ENCODE measurements at places on chromosomes 2 and 18. TPM values are rescaled to one million over a fixed set of nuclear protein-coding genes. Genes with fewer than 3 reads are reported as not detected.

- no peak for DNase-seq
- H3K4me3 ChIP-seq: no peak overlapping the region
- H3K27me3 ChIP-seq: no peaks in the 10 kb centered on the region
- no peak overlapping the region for H3K27ac ChIP-seq
These were observed 59.8 kb downstream of the NDUFA10 start for GRCh38 chr2:239965318-239965717.

DNA sequence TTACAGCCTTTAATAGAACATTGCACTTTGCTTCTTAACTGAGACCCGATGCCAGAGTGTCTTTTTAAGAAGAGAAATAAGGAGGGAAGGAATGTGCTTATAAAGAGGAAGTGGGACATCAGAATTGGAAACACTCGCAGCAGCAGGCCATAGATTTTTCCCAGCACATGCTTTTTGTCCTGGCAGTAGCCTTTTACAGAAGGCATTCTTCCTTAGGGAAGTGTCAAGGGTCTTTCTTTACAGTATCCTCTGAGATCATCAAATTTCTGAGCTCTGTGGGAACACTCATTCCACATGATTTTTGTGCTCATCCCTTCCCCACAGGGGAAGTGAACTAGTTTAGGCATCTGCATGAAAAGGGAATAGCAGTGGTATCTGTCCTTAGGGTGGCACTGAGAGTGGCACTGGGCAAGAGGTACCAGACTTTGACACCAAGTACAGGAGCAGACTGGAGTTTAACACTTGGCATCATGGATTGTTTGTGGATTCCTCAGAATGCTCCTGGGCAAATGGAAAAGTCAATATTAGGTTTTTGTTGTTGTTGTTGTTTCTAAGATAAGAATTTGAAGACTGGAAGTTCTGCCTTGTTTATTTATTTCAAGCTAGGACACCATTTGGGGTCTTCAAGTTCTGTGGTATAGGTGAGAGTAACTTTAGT, 4.1 kb downstream of the MYO1B start:
- no peaks in the 10 kb centered on the region for H3K27me3 ChIP-seq
- DNase-seq: no peak
- no peak overlapping the region for H3K4me3 ChIP-seq
- H3K27ac ChIP-seq: peak overlapping the region; percentile 20
- H3K4me1 ChIP-seq: no peaks in the 10 kb centered on the region

- H3K27ac ChIP-seq: no peak overlapping the region
- no peaks in the 10 kb centered on the region for H3K36me3 ChIP-seq
- no peak for DNase-seq
- no peaks in the 10 kb centered on the region for H3K4me1 ChIP-seq
- H3K27me3 ChIP-seq: no peaks in the 10 kb centered on the region
These were observed 36.2 kb downstream of the MAL start for GRCh38 chr2:95061601-95062183.

DNA sequence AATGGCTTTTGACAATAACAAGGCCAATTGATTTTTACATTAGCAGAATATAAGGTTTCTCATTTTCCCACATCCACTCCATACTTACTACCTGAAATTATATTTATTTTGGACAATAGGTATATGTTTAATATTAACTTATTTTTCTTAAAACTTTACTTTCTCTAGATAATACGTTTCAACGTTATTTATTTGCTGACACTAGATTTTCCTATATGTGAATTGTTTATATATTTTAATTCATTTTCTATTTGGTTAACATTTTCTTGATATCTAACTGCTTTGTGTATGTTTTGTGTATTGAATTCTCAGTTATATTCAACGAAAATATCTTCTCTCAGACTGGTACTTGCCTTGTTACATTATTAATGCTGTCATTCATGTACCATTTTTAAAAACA, 199.9 kb upstream of the TMEFF2 start:
- H3K27ac ChIP-seq: no peak overlapping the region
- H3K27me3 ChIP-seq: no peaks in the 10 kb centered on the region
- no peaks in the 10 kb centered on the region for H3K36me3 ChIP-seq
- H3K4me1 ChIP-seq: no peaks in the 10 kb centered on the region
- no peak overlapping the region for H3K4me3 ChIP-seq

GRCh38 chr18:658947-659533, 1.6 kb downstream of the TYMS start:
- no peak overlapping the region for H3K4me3 ChIP-seq
- no peak for DNase-seq
- no peak overlapping the region for H3K27ac ChIP-seq
- H3K36me3 ChIP-seq: no peaks in the 10 kb centered on the region
- H3K4me1 ChIP-seq: no peaks in the 10 kb centered on the region
- no peaks in the 10 kb centered on the region for H3K27me3 ChIP-seq

- peak overlapping the region; percentile 76 for H3K27ac ChIP-seq
- DNase-seq: no peak
- H3K4me1 ChIP-seq: no peaks in the 10 kb centered on the region
- H3K27me3 ChIP-seq: no peaks in the 10 kb centered on the region
- H3K36me3 ChIP-seq: no peaks in the 10 kb centered on the region
These were observed 61.8 kb downstream of the FMNL2 start for GRCh38 chr2:152396763-152397162.

- H3K4me1 ChIP-seq: no peaks in the 10 kb centered on the region
- H3K27me3 ChIP-seq: no peaks in the 10 kb centered on the region
- no peak overlapping the region for H3K27ac ChIP-seq
- H3K4me3 ChIP-seq: no peak overlapping the region
- no peaks in the 10 kb centered on the region for H3K36me3 ChIP-seq
- DNase-seq: no peak
These were observed 145.1 kb upstream of the CDH19 start for GRCh38 chr18:66749030-66749429.

DNA sequence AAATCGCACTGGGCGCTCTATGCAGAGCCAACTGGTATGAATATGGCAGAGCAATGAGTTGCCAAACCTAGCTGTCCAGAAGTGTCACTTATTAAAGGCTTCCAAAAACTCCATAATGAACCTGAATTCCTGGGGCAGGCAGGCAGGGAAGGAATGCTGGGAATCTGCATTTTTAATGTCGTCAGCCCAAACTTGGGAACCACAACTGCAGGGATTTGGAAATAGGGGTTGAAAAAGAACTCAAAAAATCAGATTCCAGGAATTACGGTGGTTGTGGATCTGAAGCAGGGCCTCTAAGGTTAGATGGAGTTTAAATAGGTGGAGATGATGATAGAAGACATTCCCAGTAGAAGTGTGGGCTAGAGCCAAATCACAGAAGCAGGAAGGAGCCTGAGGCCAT, 15.0 kb downstream of the NCKAP5 start:
- H3K4me1 ChIP-seq: no peaks in the 10 kb centered on the region
- no peak overlapping the region for H3K4me3 ChIP-seq
- H3K27ac ChIP-seq: no peak overlapping the region
- no peaks in the 10 kb centered on the region for H3K27me3 ChIP-seq
- no peak for DNase-seq

- no peak for DNase-seq
- H3K4me3 ChIP-seq: no peak overlapping the region
- no peak overlapping the region for H3K27ac ChIP-seq
- no peaks in the 10 kb centered on the region for H3K4me1 ChIP-seq
- no peaks in the 10 kb centered on the region for H3K27me3 ChIP-seq
These were observed 159.3 kb upstream of the SLC8A1 start for GRCh38 chr2:40611196-40611595.

DNA sequence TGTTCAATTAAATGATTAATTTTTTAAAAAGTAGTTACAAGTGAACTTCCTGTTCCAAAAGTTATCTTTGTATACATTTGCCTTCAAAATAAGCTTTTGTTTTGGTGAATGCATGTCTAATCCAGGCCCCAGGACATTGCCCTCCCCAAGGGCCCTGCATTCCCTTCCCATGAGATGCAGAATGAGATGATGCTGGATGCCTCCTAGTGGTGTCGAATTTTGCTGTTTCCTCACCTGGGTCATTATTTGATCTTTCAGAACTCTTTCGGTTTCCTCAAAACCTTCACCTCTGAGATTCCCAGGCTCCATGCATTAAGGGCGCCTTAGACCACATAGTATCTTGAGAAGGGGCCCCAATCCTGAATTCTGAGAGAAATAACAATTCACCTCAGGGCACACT, 728.8 kb downstream of the CNTNAP5 start:
- no peak for DNase-seq
- H3K4me1 ChIP-seq: no peaks in the 10 kb centered on the region
- H3K4me3 ChIP-seq: no peak overlapping the region
- no peaks in the 10 kb centered on the region for H3K27me3 ChIP-seq
- no peaks in the 10 kb centered on the region for H3K36me3 ChIP-seq
- H3K27ac ChIP-seq: no peak overlapping the region

DNA sequence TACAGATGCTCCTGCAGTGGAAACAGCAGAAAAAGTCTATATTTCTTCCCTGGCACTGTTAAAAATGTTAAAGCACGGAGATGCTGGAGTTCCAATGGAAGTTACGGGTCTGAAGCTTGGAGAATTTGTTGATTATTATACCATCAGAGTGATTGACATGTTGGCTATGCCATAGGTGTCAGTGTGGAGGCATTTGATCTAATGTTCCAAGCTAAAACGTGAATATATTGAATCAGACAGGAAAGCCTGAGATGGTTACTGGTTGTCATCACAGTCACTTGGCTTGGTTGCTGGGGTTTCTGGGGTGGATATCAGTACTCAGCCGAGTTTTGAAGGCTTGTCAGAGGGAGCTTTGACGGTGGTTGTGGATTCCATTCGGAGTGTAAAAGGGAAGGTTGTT, 262.9 kb upstream of the CNTNAP5 start:
- no peak overlapping the region for H3K4me3 ChIP-seq
- no peak for DNase-seq

DNA sequence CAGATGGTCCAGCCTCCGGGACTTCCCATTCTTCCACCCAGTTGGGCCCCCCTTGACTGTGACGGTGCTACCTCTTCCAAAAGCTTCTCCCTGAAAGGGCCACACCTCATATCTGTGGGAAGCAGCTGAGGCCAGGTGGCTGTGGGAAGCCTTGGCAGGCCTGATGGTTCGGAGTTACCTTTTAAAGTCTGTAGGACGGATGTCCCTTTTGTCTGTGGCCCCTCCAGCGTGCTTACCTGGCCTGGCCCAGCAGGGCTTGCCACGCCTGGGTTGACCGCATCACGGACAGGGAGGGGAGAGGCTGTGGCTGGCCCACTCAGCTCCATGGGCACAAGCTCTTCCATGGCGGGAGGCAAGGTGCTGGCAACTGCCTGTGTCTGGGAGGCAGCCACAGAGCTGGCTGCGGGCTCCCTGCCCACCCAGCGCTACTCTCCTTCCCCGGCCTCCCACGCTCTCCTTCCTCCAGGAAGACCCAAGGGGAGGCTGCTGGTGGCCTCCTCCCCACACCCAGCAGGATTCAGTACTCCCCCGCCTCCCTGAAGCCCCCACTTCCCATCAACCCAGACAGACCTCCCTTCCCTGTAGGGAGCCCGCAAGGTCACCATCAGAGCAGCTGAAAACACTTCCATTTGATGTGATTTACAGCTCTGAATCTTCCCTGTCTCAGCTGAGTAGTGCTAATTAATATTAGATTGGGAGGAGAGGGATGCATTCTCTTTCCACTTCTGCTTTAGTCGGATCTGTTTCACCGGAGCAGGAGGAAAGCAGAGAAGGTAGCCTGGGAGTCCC, 52.8 kb downstream of the EDAR start:
- H3K4me3 ChIP-seq: no peak overlapping the region
- no peaks in the 10 kb centered on the region for H3K36me3 ChIP-seq
- H3K4me1 ChIP-seq: no peaks in the 10 kb centered on the region
- H3K27ac ChIP-seq: no peak overlapping the region
- DNase-seq: no peak

DNA sequence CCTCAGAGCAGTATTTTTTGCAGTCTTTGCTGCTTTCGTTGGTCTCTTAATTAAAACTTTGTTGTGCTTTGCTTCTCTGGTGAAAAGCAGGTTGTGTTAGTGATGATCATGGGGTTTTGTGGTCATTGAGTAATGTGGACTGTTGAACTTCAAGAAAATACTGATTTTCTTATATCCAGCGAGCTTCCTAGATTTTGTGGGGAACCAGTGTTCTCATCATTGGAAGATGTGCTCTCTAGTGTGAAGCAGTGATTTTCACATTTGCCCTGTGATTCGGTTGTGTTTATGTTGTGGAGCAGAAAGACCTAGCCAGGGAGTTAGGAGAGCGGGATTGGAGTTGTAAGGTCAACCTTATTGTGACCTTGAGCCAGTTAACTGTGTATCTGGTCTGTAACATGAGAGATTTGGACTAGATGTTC, 12.4 kb downstream of the ASAP2 start:
- no peaks in the 10 kb centered on the region for H3K27me3 ChIP-seq
- H3K4me3 ChIP-seq: no peak overlapping the region
- DNase-seq: no peak

GRCh38 chr2:29705616-29706015, 215.8 kb downstream of the ALK start:
- H3K36me3 ChIP-seq: no peaks in the 10 kb centered on the region
- no peaks in the 10 kb centered on the region for H3K27me3 ChIP-seq
- DNase-seq: no peak

DNA sequence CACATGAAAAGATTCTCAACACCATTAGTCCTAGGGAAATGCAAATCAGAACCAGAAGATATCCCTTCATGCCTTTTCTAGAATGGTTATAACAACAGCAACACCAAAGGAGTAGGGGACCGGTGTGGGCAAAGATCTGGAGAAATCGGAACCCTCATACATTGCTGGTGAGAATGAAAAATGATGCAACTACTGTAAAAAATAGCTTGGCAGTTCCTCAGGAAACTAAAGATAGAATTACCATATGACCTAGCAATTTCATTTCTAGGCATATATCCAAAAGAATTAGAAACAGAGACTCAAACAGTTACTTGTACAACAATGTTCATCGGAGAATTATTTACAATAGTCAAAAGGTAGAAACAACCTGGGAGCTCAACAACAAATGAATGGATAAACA, 29.2 kb upstream of the CDH7 start:
- no peaks in the 10 kb centered on the region for H3K36me3 ChIP-seq
- no peak overlapping the region for H3K27ac ChIP-seq
- no peak overlapping the region for H3K4me3 ChIP-seq
- DNase-seq: no peak

- no peaks in the 10 kb centered on the region for H3K27me3 ChIP-seq
- no peak overlapping the region for H3K4me3 ChIP-seq
- H3K4me1 ChIP-seq: no peaks in the 10 kb centered on the region
- H3K27ac ChIP-seq: no peak overlapping the region
- no peak for DNase-seq
These were observed 172.8 kb upstream of the SPRED2 start for GRCh38 chr2:65605058-65605742.

GRCh38 chr2:198774576-198774975, 683.2 kb downstream of the SATB2 start:
- no peak for DNase-seq
- H3K27ac ChIP-seq: no peak overlapping the region
- H3K36me3 ChIP-seq: no peaks in the 10 kb centered on the region
- H3K4me1 ChIP-seq: no peaks in the 10 kb centered on the region
- H3K4me3 ChIP-seq: no peak overlapping the region
- H3K27me3 ChIP-seq: no peaks in the 10 kb centered on the region

Gene RGPD6
- 111 TPM for total RNA-seq

Gene GAL3ST2
- total RNA-seq: 2.6 TPM

Gene SLC9A4
- total RNA-seq: not detected

Gene MYOM1
- total RNA-seq: 6.9 TPM

Gene GALNT3
- total RNA-seq: 36.7 TPM

Gene BOLL
- total RNA-seq: 0.29 TPM

Gene CCL20
- not detected for total RNA-seq

Data from breast epithelium (tissue), 4 donors.